ENCODE measurements at places on chromosomes 5 and 9. TPM values are rescaled to one million over a fixed set of nuclear protein-coding genes. Genes with fewer than 3 reads are reported as not detected.

DNA sequence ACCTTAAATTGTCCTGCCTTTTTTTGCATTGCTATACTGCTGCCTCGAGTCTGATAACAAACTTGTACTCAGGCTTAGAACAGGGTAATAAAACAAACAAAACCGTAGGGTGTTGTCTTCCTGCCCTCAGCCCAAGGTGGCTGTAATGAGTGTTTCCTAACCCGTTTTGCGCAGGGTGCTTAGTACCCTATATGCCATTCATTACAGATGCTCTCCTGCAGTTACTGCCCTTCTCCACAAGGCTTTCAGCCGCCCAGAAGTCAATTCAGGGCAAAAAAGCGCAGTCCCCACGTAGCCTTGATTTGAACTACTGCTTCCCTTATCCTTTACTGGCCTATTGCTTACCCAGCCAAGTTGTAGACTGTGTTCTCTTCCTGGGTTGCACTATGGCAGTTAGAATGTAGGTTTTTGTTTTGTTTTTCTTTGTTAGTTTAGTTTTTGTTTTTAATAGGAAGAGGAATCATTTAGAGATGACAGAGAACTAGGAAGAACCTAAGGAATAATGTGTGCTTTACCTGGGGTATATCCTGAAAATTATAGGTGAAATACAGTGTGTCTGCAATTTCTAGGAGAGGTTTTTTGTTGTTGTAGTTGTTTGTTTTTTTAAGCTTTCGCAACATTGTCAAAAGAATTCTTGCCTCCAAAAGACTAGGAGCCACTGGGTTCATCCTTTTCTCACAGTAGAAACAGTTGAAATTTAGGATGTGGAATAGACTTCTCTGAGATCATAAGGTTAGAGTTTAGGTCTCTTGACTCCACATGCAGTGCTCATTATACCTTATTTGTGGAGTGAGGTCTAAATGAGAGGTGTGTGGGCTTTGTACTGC is 1.3 kb downstream of the HMGXB3 start:
- peak overlapping the region; percentile 86 for H3K4me3 ChIP-seq
- H3K27ac ChIP-seq, result peak overlapping the region; percentile 97
- H3K4me1 ChIP-seq, result peaks cover 41% of the 10 kb centered on the region
- peaks cover 34% of the 10 kb centered on the region for H3K36me3 ChIP-seq
- peak; percentile 90 for DNase-seq
- no peaks in the 10 kb centered on the region for H3K27me3 ChIP-seq

GRCh38 chr5:10507575-10508096 is 56.2 kb upstream of the ANKRD33B start:
- H3K27me3 ChIP-seq, result peaks cover 8% of the 10 kb centered on the region
- no peaks in the 10 kb centered on the region for H3K4me1 ChIP-seq
- no peak for DNase-seq
- no peaks in the 10 kb centered on the region for H3K36me3 ChIP-seq
- no peak overlapping the region for H3K4me3 ChIP-seq
- no peak overlapping the region for H3K27ac ChIP-seq

- DNase-seq, result no peak
- H3K4me3 ChIP-seq, result no peak overlapping the region
- H3K4me1 ChIP-seq, result no peaks in the 10 kb centered on the region
- no peak overlapping the region for H3K27ac ChIP-seq
These were observed 1206.0 kb upstream of the C9orf72 start for GRCh38 chr9:28779243-28779642.

GRCh38 chr9:105114964-105115728 is 129.3 kb upstream of the SLC44A1 start:
- peaks cover 1% of the 10 kb centered on the region for H3K27me3 ChIP-seq
- H3K4me1 ChIP-seq, result peaks cover 19% of the 10 kb centered on the region
- peak; percentile 63 for DNase-seq
- peak overlapping the region; percentile 15 for H3K4me3 ChIP-seq
- no peak overlapping the region for H3K27ac ChIP-seq
- no peaks in the 10 kb centered on the region for H3K36me3 ChIP-seq

GRCh38 chr5:154999865-155000264 is 13.7 kb upstream of the KIF4B start:
- DNase-seq, result no peak
- H3K4me1 ChIP-seq, result no peaks in the 10 kb centered on the region
- no peaks in the 10 kb centered on the region for H3K36me3 ChIP-seq

GRCh38 chr9:19521205-19521604 is 112.4 kb downstream of the ACER2 start:
- H3K27me3 ChIP-seq, result peaks cover 1% of the 10 kb centered on the region
- no peaks in the 10 kb centered on the region for H3K36me3 ChIP-seq

Gene C1QTNF3
- total RNA-seq, result 2.0 TPM

Gene HACD4
- total RNA-seq, result 2.8 TPM

Gene LPCAT1
- total RNA-seq, result 93.2 TPM

All from activated CD4-positive, alpha-beta T cell treated with anti-CD3 and anti-CD28 coated beads, Interleukin-2, amount 10 ng/mL, durations not matched to agents 24 days and 14 days (primary cell).